Fibroblast of skin of right quadriceps (primary cell): ENCODE measurements at places on chromosomes 4 and X.
A peak's percentile ranks its signal among the peaks of the same experiment; 100 is the strongest.

GRCh38 chr4:179182741-179183140 is 1740.5 kb upstream of the AGA start:
- no peak for DNase-seq

DNA sequence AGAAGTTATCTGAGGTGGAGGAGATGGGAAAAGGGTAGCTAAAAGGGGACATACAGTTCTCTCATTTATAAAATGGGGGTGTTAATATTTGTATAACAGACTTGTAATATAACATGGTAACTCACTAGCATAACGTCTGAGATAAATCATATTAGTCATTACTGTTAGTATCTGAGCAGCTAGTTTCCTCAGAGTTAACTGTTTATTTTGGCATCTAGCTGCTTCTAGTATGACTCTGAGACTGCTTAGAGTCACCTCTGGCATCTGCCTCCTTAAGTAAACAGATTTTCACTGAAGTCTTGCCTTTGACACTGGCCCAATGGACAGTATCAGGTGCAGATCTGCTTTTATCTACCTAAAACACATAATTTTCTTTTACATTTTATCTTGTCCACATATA is 58.1 kb downstream of the SLC30A9 start:
- peak; percentile 36 for DNase-seq

DNA sequence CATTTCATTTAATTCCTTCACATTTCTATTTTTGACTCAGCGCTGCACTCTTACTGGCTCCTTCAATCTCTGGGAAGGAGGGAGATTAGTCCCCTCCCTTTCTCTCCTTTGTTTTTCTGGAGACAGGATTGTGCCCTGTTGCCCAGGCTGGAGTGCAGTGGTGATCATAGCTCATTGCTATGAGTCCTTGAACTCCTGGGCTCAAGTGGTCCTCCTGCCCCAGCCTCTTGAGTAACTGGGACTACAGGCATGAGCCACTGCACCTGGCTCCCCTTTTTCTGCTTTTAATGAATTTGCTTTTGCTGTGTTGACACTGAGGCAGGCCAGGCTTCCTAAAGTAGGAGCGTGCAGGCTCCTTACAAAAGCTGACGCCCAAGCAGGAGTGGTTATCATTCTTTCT is 10.5 kb downstream of the TBC1D14 start:
- DNase-seq = no peak

DNA sequence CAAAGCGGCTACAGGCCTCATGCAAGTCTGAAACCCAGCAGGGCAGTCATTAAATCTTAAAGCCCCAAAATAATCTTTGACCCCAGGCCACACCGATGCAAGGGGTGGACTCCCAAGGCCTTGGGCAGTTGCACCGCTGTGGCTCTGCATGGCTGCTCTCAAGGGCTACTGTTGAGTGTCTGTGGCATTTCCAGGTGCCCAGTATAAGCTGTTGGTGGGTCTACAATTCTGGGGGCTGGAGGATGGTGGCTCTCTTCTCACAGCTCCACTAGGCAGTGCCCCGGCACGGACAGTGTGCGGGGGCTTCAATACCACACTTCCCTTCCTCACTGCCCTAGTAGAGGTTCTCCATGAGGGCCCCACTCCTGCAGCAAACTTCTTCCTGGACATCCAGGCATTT is 60.1 kb downstream of the NWD2 start:
- no peak for DNase-seq

- no peak for DNase-seq
Measured at GRCh38 chr4:182874304-182874751, 42.9 kb downstream of the DCTD start.
